ENCODE measurements at places on chromosomes 16 and 17.
A peak's percentile ranks its signal among the peaks of the same experiment; 100 is the strongest.

DNA sequence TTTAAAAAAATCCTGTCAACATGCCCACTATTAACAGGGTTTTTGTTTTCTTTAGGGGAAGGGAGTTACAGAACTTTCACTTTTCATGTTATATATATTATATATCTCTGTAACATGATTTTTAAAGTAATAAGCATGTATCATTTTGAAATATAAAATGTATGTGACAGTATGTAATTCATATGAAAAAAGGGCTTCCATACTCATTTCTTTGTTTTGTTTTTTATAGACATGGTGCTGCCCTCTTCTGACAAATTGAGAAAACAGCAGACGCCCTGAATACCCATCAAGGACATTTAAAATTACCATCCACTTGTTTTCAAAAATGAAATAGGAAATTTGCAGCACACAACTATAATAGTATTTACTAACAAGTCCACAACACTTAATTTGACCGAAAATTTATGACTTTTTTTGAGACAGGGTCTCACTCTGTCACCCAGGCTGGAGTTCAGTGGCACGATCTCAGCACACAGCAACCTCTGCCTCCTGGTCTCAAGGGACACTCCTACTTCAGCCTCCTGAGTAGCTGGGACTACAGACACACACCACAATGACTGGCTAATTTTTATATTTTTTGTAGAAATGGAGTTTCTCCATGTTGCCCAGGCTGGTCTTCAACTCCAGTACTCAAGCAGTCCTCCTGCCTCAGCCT is 30.4 kb downstream of the CFDP1 start:
- peak; percentile 26 for DNase-seq

DNA sequence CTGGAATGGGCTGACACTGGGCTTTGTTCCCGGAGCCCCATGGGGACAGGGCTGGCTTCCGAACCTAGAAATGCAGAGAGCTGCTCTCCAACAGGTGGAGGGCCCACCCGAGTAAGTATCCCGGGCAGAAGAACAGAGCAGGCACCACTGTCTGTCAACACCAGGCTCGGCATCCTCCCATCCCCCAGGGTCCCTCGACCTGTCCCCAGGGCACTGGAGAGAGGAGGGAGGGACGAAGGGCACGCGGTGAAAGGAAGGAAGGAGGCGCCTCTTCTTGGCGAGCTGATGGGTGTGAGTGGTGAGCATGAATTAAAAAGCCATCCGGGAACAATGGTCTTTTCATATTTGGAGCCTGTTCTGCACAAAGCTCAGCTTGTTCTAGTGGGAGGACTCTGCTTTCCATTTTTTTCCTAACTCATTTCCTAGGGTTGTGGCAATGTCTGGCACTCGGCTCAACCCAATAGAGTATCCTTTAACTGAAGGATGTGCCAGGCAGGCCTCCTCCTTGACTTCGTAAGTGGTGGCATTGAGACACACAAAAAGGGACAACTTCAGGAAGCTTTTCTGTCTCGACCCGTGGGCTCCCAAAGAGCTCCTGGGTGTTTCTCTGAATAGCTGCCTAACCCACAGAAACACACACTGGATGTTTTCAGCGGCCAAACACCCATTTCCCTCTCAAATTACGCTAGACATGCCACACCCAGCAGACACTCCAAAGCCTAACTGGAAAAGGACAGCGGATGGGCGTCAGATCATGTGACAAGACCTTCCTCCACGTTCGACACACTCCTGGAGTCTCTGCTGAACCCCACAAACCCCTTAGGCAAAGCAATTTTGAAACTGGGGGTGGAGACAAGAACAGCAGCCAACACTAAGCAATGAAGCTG is 47.7 kb downstream of the ZFHX3 start:
- DNase-seq, result no peak

- no peak for DNase-seq
These were observed 15.1 kb downstream of the GPR179 start for GRCh38 chr17:38328620-38329019.

DNA sequence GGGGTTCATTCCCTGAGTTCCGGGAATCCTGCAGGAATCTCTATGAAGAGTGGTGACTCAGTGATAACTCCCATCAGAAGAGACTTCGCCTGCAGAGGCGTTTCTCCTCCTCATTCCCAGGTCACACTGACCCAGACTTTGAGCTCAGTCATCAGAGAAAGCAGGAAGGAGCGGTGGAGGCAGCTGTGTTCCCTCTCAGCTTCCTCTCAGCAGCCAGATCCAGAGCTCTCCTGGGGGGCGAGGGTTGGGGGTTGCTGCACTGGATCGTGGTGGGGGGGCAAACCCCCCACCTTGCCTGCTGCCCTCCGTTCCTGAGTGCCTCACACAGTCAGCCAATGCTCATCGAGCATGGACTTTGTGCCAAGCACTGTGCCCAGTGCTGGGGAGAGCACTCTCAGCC is 271.2 kb downstream of the CBLN1 start:
- no peak for DNase-seq

DNA sequence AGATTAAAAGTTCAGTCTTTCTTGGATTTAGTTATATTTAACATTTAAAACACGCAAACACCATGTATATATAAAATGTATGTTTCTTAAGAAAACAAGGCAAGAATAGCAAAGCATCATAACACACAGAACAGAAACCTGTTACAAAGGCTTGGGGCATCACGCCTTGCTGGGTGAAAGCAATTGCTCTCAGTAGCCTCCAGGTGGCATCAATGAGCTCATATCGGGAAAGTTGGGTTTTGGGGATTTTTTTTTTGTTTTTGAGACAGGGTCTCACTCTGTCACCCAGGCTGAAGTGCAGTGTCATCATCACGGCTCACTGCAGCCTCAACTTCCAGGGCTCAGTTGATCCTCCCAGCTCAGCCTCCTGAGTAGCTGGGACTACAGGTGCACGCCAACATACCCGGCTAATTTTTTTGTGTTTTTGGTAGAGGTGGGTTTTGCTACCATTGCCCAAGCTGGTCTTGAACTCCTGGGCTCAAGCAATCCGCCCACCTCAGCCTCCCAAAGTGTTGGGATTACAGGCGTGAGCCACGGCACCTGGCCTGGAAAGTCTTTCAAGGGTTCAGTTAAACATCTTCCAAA is 56.9 kb downstream of the CYB5D2 start:
- peak; percentile 42 for DNase-seq

DNA sequence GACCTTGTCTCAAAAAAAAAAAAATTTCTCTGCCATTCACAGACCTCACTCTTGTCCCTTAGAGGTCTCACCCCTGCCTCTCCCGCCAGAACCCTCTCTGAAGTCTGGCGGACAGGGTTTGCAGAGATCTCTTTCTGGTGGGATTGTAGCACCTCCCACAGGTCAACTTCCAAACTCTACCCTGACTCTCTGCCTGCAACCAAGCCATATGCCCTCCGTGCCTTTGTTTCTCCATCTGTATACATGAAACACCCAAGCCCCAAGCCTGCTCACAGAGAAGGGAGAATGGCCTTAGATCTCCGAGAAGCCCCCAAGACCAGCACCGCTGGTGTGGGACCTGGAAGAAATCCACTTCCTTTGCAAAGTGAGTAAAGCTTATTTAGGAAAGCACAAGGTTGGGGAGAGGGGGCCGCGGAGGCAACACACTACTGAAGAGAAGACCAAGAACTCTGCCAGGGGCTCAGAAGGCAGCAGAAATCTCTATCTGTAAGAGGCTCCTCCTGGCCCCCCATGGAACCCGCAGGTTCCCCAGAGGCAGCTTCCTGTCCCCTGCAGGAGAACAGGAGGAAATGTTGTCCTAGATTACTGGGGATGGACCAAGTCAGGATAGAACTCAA is 219.9 kb downstream of the C16orf78 start:
- no peak for DNase-seq

GRCh38 chr16:17129971-17130370 is 340.8 kb downstream of the XYLT1 start:
- DNase-seq, result no peak

GRCh38 chr16:54140057-54140787 is 146.4 kb downstream of the IRX3 start:
- DNase-seq, result no peak

DNA sequence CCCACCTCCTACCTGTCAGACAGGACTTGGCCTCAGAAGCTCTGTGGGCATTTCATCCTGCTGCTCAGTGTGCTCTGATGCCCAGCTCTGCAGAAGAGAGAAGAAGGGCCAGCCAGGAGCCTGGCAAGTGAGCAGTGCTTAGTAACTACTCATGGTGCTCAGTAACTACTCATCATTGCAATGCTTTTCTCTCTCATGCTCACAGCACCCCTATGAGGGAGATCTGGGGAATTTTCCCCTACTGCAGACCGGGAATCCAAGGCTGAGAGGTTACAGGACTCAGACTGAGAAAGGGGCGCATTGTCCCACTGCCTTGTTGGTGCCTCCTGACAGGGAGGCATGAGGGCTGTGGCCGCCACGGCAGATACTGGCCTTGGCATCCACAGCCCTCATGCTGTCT is 261.1 kb downstream of the C16orf95 start:
- DNase-seq, result no peak

DNA sequence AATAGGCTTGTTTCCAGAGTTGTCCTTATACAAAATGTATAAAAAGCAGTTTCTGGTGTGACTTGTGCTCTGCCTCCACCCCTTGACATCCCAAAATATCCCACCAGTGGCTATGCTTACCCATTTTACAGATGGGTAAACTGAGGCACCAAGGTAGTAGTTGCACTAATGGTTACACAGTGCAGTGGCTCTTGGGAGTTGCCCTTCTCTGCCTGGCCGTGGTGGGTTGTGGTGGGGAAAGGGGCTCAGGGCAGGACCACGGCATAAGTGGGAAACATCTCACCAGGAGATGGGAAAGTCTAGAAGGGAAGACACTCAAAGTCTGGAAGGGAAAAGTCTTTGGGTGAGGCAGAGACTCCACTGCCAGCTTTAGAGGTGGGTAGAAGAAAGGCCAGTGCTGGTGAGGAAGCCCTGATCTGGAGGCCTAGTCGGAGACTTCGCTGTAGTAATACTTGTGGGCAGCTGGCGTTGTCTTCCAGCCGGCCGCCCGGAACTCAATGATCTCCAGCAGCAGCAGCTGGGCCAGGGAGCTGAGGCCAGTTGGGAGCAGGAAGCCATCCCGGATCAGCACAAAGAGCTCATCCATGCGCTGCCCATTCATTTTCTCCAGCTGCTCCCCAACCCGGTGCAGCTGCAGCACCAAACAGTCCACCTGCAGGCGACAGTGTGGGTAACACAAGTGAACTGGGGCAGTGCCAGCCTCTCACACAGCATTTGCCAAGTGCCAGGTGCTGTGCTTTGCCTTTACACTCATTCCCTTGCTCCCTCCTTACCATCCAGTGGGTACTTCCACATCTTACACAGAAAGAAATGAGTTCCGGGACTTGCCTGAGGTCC is 4.5 kb downstream of the MIF4GD start:
- no peak for DNase-seq

- DNase-seq, result peak; percentile 15
These were observed 401.4 kb upstream of the C16orf82 start for GRCh38 chr16:26665166-26665939.

DNA sequence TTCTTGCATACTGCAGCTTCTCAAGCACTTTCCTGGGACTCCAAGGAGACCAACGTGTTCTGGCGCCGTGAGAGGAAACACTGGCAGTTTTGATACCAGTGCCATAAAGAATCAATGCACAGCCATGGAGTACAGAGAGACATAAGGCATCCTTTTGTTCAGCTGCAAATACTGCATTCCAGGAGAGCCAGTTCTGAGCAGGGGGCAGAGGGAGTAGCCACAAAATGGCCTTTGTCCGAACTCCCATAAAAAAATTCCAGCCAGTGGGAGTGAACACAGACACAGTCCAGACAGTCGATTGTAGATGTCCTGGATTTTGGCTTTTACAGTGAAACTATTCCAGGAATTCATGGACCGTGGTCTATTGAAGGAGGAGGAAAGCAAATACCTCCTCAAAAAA is 36.2 kb upstream of the TEKT3 start:
- DNase-seq, result no peak

DNA sequence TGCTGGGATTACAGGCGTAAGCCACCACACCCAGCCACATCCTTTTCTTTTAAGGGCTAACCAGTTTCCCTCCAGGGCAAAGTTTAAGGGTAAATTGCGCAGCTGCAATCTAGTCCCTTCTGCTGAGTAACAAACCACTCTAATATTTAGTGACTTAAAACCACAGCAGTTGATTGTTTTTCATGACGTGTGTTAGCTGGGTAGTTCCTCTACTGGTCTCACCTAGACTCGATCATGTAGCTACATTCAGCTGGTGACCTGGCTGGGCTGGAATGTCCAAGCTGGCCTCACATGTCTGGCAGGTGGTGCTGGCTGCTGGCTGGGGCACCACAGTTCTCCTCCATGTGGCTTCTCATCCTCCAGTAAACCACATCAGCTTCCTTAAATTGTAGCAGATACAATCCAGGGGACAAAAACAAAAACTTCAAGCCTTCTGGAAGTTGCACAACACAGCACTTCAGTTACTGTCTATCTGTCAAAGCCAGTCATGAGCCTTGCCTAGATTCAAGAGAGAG is 75.5 kb downstream of the GPRC5B start:
- peak; percentile 9 for DNase-seq

- DNase-seq, result no peak
These were observed 125.2 kb downstream of the C16orf78 start for GRCh38 chr16:49498666-49499413.

- no peak for DNase-seq
These were observed 268.8 kb downstream of the SNX29 start for GRCh38 chr16:12245088-12245920.

DNA sequence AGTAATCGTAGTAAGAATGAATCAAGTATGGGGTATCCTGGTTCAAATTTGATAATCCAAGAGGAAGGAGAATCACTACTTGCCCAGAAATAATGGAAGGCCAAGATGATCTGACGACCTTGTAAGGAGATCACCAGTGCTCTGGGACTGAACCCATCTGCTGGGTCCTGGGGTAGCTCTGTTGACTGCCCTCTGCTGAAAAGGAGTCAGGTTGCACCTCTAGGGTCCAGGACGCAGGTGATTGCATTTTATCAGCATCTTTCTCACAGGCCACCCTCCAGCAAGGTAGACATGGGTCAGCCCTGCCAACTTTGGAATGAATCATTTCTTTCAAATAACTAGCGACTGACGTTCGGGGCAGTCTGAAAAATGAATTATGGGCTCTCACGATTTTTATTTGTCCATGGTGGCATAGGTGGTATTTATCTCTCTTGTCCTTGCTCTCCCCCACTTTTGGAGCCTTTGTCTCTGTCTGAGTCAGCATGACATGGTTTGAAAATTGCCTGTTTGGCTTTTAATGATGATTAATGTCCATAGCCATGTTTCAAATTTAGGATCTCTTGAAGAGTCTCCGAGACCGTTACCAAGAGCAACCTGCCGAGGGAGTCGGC is 163.7 kb downstream of the MSI2 start:
- DNase-seq, result no peak

GRCh38 chr16:69145658-69146057 is 13.2 kb downstream of the UTP4 start:
- no peak for DNase-seq

All from activated CD4-positive, alpha-beta T cell treated with anti-CD3 and anti-CD28 coated beads, Interleukin-2, amount 50 U/mL, for 16 hours (primary cell).